NAMALWA (cell line): ENCODE measurements at places on chromosomes 5 and 9.

GRCh38 chr9:130537346-130538050, 41.9 kb upstream of the FUBP3 start:
- no peak for DNase-seq

GRCh38 chr9:117704024-117704575, at the start of gene TLR4:
Gene TLR4 (plus strand): TSS chr9:117704403. CDS start chr9:117704473, 70 bp downstream.
- peak; percentile 66 for DNase-seq

GRCh38 chr9:110047232-110047954, 160.6 kb downstream of the C9orf152 start:
- peak; percentile 50 for DNase-seq

GRCh38 chr5:144711172-144711571, 540.5 kb downstream of the KCTD16 start:
- DNase-seq: no peak

GRCh38 chr9:114096041-114096511, 3.0 kb downstream of the KIF12 start:
- peak; percentile 27 for DNase-seq

GRCh38 chr9:104094534-104095015, 466 bp downstream of the SMC2 start:
- no peak for DNase-seq

DNA sequence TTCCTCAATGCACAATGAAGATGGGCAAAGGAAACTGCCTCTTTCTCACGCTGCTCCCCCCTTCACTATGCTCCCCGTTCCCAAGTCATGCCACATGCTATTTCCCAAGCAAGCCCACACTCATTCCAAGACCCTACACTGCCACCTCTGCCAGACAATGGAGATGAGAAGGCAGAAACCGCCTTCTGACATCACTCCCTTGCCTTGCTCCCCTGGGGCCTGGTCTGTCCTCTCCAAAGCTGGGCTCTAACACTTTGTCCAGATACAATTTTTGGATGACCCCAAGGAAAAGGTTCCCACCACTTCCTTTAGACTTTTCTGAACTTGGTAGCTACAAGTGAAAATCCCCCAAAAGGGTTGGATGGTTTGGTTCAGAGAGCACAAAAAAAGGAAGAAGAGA, 7.2 kb upstream of the ADRA1B start:
- no peak for DNase-seq

- no peak for DNase-seq
Observed at GRCh38 chr9:129273941-129274684, 96.1 kb upstream of the IER5L start.

DNA sequence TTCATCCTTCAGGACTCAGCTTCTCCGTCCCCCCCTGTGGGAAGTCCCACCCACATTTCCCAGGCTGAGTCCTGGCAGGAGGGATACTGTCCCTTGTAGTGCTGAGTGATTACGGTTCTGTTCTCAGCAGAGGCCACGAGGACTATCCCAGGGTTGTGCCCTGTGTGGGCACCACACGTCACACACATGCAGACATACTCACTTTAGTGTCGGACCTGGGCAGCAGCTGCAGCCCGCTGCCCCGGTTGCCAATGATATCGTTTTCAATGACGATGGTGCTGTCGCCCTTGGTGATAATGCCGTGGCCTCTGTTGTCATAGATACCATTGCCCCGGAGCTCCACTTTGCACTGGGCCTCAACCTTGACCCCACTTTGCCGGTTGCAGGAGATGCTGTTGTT, 32.2 kb downstream of the POLR1E start:
- DNase-seq: no peak

GRCh38 chr5:177066224-177066623, 20.5 kb upstream of the FGFR4 start:
- DNase-seq: no peak

GRCh38 chr9:8660383-8660782, 860.8 kb upstream of the DMAC1 start:
- peak; percentile 12 for DNase-seq

GRCh38 chr9:5445886-5446285, 4.5 kb upstream of the CD274 start:
- no peak for DNase-seq

- DNase-seq: no peak
Observed at GRCh38 chr5:71830681-71831539, 111.8 kb downstream of the CARTPT start.

DNA sequence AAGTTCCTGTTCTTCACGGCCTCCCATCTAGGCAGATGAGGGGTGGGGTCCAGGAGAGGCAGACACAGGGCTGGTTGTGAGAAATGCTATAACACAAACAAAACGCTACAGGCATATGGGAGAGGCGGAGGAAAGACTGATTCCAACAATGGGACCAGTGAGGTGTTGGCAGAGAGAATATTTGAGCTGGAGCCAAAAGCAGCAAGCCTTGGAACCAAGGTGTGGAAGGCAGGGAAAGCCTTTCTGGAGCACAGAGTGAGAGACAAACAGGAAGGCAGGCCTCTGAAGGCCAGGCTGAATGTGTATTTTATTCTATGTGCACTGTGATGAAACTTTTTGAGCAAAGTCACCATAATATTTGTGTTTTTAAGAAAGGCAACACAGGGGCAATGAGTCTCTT, 2.9 kb downstream of the ATPSCKMT start:
- no peak for DNase-seq

GRCh38 chr9:129665389-129665775, at the start of gene PRRX2:
Gene PRRX2 (plus strand): TSS chr9:129665647. CDS start chr9:129665868, 221 bp downstream.
- no peak for DNase-seq

GRCh38 chr9:38357350-38358114, 35.0 kb upstream of the ALDH1B1 start:
- no peak for DNase-seq
